ENCODE measurements at places on chromosomes 3 and 15.

DNA sequence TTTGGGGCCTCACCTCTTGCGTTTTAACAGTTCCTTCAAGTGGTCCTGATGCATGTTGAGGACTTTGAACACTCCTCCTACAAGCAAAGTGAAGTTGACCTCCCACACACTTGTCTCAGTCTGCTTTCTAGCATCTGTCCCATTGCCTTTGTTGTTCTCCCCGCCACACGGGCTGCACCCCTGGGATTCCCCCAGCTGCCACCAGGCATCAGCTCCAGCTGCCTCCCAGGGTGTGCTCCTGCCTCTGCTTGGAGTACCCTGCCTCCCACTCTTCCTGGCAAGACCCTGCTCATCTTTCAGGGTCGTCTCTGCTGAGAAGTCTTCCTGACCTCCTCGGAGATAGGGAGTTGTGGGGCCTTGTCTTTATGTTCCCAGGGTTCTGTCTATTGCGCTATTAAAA lies 52.2 kb downstream of the IGF1R start:
- DNase-seq: peak; percentile 9

- DNase-seq: no peak
Observed at GRCh38 chr3:81908561-81908960, 147.1 kb upstream of the GBE1 start.

GRCh38 chr15:60580650-60581376 lies 101.9 kb upstream of the ICE2 start:
- peak; percentile 22 for DNase-seq

DNA sequence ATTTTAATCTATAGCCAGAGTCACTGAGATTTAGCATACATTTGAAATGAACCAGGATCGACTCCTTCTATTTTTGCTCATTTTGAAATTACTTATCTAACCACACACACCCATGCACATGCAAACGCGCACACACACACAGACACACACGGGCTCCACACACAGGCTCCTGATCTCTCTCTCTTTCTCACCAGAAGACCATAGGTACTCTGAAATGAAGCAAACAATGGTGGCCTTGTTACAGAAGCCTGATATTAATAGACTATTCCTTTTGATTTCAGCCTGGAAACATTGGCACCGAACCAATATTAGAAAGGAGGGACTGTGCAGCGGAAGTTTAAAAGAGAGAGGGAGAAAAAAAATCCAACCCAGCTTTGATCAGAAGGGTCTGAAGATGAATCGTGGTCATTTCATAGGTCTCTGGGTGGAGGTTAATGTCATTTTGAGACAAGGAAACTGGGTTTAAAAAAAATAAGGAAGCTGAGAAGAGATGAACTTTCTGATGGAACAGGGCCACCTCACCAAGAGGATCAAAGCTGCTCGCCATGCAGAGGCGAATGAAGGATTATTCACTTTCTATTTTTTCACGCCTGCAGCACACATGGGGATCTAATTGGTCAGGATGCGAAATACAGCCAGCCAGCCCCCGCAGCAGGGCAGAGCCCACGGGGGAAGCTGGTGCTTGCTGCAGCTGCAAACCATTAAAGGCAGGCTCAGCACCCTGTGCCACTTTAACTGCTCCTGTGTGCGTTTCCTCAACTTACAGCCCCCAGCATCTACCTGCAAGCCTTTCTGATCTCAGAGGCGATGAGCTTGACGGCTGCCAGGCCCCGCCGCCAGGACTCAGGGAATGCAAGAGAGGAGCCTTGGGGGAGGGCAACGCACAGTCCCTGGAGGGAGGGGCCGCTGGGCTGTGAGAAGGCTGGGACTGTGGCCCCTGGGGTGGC lies 88.8 kb downstream of the HES1 start:
- no peak for DNase-seq

DNA sequence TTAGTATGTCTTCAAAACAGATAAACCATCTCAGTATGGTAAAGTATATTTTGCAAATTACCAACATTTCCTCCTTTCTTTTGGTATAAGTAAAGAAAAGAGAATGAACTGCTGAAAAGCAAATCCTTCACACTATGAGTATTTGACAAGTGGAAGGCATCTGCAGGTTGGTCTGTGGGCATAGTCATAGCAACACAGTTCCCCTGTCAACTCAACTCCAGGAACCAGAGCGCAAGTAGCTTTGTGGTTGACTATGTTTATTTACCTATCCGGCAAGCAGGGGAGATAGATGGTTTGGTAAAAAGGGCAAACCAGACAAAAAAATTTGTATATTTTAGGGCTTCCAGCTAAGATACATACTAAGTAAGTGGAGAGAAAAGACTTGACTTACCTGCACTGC lies 88.3 kb upstream of the PPIB start:
- no peak for DNase-seq

DNA sequence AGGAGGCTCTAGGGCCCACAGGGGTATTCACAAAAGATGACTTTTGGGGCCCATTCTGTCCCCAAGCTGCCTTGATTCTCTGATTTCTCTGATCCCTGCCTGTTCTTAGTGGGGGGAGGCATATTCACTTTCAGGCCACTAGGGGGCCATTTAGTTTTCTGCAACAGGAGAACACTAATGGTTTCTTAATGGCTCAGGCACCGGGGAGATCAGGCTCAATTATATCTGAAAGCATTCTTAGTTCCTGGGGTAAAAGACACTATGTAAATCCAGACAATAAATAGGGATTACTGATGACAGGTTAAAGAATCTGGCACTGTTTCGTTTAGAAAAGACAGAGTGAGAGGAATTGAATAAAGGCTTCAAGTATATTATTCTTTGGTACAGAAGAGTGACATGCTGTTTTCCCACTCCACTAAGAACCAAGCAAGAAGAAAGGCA lies 2.5 kb upstream of the INAFM2 start:
- peak; percentile 93 for DNase-seq

DNA sequence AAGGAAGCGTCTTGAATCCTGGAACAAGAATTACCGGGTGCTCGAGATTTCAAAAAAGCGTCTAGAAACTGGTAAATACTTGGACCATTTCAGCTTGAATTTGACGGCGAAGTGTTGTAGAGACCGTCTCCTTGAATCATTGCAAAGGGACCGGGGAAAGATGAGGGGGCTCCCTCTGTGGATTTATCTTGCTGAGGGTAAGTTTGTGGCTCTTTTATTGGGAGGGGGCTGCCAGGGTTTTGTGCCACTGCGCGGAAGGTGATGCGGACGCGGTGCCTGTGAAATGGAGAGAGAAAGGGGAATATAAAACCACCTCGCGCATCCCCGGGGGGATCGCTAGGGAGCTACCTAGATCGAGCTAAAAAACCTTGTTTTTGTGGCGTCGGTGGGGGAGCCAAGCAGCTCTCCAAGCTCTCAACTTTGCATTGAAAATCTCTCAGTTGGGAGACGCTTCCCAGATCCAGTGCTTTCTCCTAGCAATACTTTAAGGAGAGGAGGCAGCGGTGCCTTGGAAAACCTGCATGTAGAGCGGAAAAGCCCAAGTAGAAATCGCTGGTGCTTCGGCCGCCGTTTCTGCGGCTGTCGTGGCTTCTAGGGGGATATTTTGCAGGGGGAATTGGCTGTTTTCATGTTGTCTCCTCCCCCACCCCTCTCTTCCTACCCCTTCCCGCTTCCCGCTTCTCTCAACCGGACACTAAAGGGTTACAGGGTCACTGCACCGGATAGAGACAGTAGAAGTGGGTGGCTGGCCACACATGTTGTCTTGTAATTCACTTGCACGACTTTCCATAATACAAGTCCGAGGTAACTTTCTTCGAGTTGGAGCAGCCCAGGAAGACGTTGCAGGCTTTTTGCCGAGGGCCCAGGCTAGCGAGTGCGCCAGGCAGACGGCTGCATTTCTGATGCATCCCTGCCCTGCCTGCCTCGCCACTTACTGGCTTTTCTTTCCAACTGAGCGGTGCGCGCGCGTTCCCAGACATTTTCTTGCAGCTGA lies 187.6 kb downstream of the NLGN1 start:
- DNase-seq: peak; percentile 90

GRCh38 chr3:190558316-190558715 lies 44.4 kb downstream of the IL1RAP start:
- DNase-seq: no peak

DNA sequence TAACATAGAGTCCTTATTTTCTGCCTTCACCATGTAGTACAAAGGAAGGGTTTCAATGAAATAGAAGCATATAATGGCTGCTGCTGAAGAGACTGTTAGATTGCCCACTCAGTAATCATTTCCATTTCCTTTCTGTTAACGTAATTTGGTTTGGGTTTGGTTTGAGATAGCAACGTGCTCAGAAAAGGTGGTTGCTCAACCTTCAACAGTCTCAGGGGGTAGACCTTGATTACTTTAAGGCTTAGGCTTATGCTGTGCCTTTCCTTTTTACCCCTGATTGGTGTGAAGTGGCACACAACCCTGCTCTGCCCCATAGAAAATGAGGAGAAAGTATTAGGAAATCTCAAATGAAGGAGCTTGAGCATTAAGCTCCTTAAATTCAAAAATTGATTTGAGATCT lies 163.7 kb upstream of the TP63 start:
- DNase-seq: no peak

DNA sequence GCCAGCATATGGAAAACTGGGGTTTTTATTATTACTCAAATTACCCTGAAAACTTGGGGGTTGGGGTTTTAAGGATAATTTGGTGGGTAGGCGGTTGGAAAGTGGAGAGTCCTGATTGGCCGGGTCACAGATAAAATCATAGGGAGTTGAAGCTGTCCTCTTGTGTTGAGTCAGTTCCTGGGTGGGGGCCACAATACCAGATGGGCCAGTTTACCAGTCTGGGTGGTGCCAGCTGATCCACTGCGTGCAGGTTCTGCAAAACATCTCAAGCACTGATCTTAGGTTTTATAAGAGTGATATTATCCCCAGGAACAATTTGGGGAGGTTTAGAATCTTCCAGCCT lies 4.9 kb upstream of the ZNF662 start:
- DNase-seq: no peak

- DNase-seq: peak; percentile 51
Observed at GRCh38 chr15:92693691-92694331, 38.2 kb upstream of the FAM174B start.

Measured in NCI-H69 (cell line).